Ovary (tissue), 10 donors: ENCODE measurements at places on chromosomes 7 and 10. TPM values are rescaled to one million over a fixed set of nuclear protein-coding genes. Genes with fewer than 3 reads are reported as not detected.

The PPP1R3C gene
- 42.3 TPM for polyA plus RNA-seq

The SNX8 gene
- 9.4 TPM for polyA plus RNA-seq

The MYO3A gene
- polyA plus RNA-seq: 0.15 TPM

The RARRES2 gene
- 92.5 TPM for polyA plus RNA-seq

The MBLAC1 gene
- 3.4 TPM for polyA plus RNA-seq

The PTF1A gene
- polyA plus RNA-seq: not detected

The KNDC1 gene
- polyA plus RNA-seq: 0.67 TPM

The DNAJC12 gene
- polyA plus RNA-seq: 9.5 TPM

The WDR37 gene
- polyA plus RNA-seq: 6.6 TPM

The TMEM225B gene
- 0.84 TPM for polyA plus RNA-seq

The PHKG1 gene
- 0.97 TPM for polyA plus RNA-seq

The GAD2 gene
- polyA plus RNA-seq: 0.02 TPM

The HGF gene
- polyA plus RNA-seq: 7.6 TPM

The NUTM2A gene
- not detected for polyA plus RNA-seq

The SMKR1 gene
- 0.67 TPM for polyA plus RNA-seq

The HOXA6 gene
- polyA plus RNA-seq: not detected

The PLEKHS1 gene
- 0.01 TPM for polyA plus RNA-seq

The EIF5AL1 gene
- polyA plus RNA-seq: 0.43 TPM

The CHN2 gene
- polyA plus RNA-seq: 20.5 TPM

The DNAJC1 gene
- 44.8 TPM for polyA plus RNA-seq

The SLC29A3 gene
- 16.6 TPM for polyA plus RNA-seq

The PLXDC2 gene
- 76.0 TPM for polyA plus RNA-seq

The PALS2 gene
- polyA plus RNA-seq: 10.0 TPM

The CYP3A4 gene
- 0.05 TPM for polyA plus RNA-seq

The NRCAM gene
- polyA plus RNA-seq: 1.3 TPM

The ATE1 gene
- 16.0 TPM for polyA plus RNA-seq

The TRPV5 gene
- not detected for polyA plus RNA-seq

The ADAM8 gene
- 0.48 TPM for polyA plus RNA-seq

The CHRM2 gene
- polyA plus RNA-seq: 0.05 TPM

The ODAD2 gene
- 2.5 TPM for polyA plus RNA-seq
